ENCODE measurements at places on chromosomes 4 and X.

DNA sequence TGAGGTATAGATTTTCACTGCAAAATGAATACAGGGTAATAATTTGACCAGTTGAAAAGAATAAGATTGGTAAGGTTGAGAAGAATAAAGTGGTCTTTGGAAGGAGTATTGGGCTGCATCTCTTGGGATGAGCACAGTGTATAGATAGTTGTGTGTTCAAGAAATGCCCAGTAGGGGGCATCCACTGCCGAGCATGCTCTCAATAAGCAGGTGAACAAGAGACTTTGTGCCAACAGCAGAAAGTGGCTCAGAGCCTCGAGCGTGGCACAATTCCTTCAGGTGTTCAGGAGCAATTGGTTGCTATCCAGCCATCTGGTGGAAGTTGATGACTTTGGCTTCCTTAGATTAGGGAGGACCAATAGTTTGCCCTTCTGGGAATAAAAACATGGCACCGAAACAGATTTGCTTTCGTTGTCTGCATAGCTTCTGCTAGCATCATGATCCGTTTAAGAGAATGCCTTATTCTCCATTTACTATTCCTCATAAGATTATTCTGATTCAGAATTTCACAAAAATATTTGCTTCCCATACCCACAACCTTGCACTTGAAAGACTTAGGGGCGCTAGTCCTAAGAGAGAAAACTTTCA, 258.1 kb upstream of the NEIL3 start:
- DNase-seq, result no peak

DNA sequence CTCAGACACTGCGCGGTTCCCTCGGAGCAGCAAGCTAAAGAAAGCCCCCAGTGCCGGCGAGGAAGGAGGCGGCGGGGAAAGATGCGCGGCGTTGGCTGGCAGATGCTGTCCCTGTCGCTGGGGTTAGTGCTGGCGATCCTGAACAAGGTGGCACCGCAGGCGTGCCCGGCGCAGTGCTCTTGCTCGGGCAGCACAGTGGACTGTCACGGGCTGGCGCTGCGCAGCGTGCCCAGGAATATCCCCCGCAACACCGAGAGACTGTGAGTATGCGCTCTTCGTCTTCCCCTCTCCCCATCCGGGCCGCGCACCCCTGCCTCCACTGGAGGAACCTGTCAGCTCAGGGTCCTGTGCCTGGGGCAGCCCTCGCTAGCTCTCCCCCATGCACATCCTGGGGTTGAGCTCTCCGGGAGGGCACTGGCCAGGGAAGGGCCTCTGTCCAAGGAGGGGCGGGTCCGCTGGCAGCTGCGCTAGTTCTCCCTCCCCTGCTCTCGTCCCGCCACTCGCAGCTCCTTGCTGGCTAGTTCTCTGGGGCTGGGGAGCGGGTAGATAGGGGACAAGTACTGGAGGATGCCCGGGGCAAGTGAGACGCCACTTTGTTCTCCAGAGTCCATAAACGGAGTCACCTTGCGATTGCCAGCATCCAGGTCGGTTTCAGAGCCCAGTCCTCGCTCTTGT, 2.2 kb downstream of the SLIT2 start:
- DNase-seq, result no peak

GRCh38 chrX:153647461-153648357, 706 bp downstream of the DUSP9 start:
- DNase-seq, result no peak

GRCh38 chrX:112852851-112853250, 12.2 kb upstream of the AMOT start:
- DNase-seq, result no peak

DNA sequence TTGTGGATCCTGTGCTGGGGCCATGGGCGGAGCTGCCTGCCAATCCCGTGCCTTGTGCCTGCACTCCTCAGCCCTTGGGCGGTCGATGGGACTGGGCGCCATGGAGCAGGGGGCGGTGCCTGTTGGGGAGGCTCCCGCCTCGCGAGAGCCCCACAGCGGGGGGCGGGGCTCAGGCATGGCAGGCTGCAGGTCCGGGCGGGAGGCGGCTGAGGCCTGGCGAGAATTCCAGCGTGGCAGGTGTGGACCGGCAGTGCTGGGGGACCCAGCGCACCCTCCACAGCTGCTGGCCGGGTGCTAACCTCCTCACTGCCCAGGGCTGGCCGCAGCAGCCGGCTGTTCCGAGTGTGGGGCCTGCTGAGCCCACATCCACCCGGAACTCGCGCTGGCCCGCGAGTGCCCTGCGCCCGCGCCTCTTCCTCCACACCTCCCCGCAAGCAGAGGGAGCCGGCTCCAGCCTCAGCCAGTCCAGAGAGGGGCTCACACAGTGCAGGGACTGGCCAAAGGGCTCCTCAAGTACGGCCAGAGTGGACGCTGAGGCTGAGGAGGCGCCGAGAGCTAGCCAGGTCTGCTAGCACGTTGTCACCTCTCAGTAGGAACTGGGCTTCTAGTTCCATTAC, 85.9 kb downstream of the GBA3 start:
- no peak for DNase-seq

- DNase-seq, result no peak
Measured at GRCh38 chr4:15873117-15873516, 65.4 kb downstream of the FGFBP1 start.

GRCh38 chrX:67749536-67749935, 205.7 kb downstream of the AR start:
- no peak for DNase-seq

GRCh38 chr4:5928274-5928673, 35.4 kb upstream of the CRMP1 start:
- DNase-seq, result no peak

- no peak for DNase-seq
Measured at GRCh38 chrX:117641913-117642656, 474.5 kb downstream of the KLHL13 start.

DNA sequence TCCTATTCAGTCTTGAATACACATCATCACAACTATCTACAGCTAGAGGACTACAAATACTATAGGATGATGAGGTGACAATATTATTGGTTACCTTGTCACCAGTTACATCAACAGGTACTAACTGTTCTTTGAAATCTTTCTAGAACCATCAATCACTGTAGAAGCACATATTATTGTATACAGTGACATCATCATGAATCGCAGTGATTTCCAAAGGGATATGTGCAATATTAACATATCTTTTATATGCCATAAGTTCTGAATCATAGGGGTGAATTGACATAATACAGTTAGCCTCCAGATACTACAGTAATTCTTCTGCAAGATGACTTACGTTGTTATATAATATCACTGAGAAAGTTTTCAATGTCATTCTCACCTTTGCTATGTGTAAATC, 105.2 kb upstream of the HPGD start:
- DNase-seq, result no peak

- no peak for DNase-seq
Measured at GRCh38 chrX:10079231-10079630, 77.5 kb upstream of the CLCN4 start.

DNA sequence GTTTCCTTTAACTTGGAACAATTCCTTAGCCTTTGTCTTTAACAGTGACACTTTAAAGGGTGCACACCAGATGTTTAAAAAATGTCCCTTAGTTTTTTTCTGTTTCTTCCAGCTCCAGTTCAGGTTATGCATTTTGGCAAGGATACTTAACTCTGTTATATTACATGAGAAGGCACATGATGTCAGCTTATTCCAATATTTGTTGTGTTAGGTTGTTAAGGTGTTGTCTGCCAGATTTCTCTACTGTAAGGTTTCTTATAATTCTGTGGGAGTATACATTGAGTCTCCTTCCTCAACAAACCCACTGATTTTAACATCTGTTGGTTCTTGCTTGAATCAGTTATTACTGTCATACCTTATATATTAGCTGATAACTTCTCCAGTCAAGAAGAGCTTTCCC, 33.3 kb downstream of the REST start:
- DNase-seq, result no peak

DNA sequence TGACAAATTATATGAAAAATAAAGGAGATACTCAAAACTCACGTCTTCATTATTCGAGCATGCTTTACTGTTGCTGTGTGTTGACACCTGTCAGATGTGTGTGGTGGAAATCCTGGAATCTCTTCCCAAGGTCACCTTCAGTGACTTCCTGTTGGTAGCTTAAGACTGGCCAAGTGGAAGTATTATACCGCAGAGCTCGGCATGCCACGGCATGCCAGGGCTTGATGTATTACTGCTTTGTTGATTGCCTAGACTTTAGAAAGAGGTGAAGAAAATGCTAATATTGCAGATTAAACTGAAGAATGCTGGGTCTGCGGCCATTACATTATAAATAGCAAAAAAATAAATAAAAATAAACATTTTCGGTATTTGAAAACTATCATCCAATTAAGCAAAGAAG, 4.6 kb downstream of the TREX2 start:
- no peak for DNase-seq

GRCh38 chr4:11423465-11423864, 5.2 kb downstream of the HS3ST1 start:
- no peak for DNase-seq

DNA sequence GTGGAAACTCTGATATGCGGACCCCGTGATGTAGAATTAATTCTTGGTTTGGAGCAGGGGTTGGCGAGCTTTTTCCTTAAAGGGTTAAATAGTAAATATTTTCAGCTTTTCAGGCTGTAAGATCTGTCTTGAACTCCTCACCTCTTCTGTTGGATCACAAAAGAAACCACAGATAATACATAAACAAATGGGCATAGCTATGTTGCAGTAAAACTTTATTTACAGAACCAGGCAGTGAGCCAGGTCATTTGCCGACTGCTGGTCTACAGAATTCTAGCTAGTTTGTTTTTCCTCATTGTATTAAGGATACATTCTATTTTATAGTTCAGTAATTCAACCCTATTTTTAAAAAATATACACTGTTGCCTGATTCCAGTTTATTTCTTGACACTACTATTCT, 116.6 kb downstream of the PAPSS1 start:
- DNase-seq, result no peak

DNA sequence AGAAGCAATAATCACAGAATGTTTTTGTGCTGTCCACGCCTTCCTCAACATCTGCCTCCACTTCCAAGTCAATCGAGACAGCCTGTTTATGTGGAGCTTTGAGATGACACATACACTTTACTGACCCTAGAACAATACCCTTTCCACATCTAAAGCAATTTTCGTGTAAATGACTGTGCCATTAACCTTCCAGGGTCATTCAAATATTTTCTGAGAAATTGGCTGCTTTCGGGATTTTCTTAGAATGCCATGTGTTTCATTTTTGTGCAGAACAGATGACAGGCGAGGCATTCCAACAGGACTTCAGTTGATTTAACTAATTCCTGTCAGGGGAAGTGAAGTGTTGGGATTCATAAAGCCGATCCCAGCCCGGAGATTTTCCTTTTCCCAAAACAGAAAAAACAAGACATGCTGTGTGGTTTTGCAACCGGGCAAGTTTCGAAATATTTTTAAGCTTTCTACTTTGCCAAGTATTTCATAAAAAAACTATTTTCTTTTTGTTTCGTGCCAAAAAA, 73.9 kb downstream of the SORBS2 start:
- no peak for DNase-seq

DNA sequence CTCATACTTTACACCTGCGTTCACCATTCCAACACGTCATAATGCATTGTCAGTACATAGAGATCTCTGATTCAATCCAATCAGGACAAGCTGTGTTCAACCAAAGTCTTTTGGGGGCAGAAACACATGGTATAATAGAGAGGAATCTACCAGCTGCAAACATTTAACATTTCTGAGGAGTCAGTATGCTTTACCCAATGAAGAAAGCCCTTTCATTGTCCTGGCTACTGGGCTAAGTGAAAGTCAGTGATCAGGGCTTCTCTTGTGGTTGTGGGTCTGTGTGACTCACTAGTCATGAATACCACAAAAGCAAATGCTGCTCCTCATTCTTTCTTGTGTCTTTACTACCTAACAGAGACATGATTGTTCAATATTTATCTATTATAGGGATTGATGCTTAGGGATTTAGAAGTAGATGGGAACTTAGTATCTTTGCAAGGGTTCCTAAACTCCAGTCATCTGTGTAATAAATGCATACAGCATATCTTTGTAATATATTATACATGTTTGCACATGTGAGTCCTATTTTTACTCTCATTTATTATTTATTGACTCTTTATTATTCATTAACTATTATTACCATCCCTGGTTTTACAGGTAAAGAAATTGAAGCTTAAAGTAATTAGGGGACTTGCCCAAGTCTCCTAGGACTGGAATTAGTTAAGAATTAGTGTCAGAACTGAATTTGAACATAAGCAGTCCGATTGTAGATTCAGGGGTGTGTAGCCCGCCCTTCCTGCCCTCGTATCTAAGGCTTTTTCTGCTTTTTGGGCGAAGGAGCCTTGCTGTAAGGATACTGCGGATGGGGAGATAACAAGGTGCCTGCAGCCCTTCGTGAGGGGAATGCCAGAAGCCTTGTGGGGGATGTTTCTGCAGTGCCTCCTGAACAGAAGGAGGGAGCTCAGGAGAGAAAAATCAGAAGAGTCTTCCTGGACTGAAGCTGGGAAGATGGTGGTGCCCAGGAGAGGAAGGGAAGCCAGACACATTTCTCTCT, 353.1 kb upstream of the BOD1L1 start:
- DNase-seq, result no peak

- DNase-seq, result no peak
Measured at GRCh38 chrX:45505214-45505613, 304.5 kb upstream of the DIPK2B start.

- no peak for DNase-seq
Measured at GRCh38 chr4:58090539-58090938, 980.4 kb upstream of the IGFBP7 start.

- DNase-seq, result no peak
Measured at GRCh38 chr4:2829933-2830451, 13.7 kb upstream of the ADD1 start.

DNA sequence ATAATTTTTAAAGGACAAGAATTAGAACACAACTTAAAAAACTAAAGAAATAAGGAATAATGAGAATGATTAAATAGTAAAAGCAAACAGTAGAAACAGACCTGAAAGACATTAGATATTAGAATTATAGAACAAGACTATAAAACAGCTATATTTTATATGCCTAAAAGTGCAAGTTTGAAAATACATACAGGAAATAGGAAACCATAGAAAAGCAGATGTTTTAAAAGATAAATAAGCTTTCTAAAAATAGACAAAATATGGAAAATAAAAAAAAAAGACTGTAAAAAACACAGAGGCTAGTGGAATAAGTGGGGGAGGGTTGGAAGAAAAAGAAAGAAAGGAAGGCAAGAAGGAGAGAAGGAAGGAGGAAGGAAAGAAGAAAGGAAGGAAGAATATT, 407.3 kb downstream of the IDS start:
- no peak for DNase-seq

DNA sequence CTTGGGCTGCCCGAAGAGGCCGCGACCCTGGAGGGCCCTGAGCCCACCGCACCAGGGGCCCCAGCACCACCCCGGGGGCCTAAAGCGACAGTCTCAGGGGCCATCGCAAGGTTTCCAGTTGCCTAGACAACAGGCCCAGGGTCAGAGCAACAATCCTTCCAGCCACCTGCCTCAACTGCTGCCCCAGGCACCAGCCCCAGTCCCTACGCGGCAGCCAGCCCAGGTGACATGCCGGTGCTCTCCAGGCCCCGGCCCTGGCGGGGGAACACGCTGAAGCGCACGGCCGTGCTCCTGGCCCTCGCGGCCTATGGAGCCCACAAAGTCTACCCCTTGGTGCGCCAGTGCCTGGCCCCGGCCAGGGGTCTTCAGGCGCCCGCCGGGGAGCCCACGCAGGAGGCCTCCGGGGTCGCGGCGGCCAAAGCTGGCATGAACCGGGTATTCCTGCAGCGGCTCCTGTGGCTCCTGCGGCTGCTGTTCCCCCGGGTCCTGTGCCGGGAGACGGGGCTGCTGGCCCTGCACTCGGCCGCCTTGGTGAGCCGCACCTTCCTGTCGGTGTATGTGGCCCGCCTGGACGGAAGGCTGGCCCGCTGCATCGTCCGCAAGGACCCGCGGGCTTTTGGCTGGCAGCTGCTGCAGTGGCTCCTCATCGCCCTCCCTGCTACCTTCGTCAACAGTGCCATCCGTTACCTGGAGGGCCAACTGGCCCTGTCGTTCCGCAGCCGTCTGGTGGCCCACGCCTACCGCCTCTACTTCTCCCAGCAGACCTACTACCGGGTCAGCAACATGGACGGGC, 579 bp downstream of the ABCD1 start:
- DNase-seq, result no peak
